Smooth muscle cell of the brain vasculature (primary cell): ENCODE measurements at places on chromosomes 16 and 17.

DNA sequence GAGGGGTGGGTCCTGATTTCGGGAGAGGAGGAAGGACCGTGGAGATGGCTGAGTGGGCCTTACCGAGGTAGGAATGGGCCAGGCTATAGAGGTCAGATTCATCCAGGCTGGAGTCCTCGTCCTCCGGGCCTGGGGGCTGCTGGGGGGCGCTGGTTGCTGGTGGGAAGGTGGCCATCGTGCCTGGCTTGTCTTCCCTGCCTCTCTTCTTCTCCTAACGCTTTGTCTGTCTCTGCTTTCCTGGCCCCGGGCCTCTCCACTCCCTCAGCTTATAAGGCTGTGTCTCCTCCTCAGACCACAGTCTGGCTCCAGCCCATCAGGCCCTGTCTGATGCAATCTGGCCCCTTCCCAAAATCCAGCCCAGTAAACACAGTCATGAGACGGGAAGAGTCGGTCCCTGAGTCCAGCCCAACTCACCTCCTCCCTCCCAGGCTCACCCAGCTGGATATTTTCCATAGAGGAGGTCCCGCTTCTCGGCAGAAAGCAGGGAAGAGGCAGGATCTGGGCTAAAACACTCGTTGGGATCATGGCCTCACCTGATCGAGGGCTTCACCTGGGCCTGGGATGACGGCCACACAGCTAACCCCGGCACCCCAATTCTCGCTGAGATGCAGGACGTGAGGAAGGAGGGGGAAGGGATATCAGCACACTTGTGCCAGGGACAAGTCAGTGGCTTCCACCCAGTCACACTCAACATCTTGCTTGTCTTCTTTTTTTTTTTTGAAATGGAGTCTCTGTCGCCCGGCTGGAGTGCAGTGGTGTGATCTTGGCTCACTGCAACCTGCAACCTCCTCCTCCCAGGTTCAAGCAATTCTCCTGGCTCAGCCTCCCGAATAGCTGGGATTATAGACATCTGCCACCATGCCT, at the start of gene NUPR1:
Gene NUPR1 (minus strand): TSS at position 242 of the 864 bp plus-strand sequence. CDS start 67 bp downstream, at position 175.
- DNase-seq = peak; percentile 55

GRCh38 chr17:74604200-74604599, 12.1 kb upstream of the CD300LD start:
- DNase-seq = no peak

DNA sequence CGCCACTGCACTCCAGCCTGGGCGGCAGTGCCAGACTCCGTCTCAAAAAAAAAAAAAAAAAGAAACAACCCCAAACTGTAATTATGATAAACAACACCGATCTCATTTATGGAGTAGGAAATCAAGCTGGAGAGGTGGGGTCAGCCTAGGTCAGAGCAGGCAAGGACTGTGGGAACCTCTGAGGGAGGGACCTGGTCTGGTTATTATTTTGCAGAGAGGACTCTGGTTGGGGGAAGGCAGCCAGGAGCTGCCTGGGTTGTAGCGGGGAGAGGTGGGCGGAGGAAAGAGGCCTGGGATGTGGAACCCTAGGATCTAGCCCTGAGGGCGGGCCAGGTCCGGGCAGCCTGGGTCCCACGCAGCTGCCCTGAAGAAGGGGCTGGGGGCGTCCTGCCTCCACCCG, 10.9 kb upstream of the HS3ST6 start:
- DNase-seq = no peak

DNA sequence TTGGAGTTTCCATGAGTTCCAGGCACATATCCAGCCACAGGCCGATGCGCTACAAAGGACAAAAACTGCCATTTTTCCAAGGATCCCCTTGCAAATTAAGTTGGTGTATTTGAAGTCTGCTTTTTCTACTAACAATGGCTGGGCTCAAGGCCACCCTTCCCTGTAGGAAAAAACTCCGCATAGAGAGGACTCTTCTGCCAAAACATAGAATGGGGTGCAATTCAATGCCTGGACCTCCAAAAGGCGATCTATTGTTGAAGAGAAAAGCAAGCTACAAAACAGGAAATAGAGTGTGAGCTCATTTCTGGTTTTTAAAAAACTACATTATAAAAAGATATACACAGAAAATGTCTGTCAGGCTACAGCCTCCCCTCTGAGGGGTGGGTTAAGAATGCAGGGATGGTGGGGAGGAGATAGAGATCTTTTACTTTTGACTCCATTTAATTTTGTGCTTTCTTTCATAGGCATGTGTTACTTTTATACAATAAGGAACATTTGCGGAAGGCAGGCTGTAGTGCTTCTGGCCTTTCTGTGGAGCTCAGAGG, 22.9 kb upstream of the PRSS54 start:
- DNase-seq = no peak

DNA sequence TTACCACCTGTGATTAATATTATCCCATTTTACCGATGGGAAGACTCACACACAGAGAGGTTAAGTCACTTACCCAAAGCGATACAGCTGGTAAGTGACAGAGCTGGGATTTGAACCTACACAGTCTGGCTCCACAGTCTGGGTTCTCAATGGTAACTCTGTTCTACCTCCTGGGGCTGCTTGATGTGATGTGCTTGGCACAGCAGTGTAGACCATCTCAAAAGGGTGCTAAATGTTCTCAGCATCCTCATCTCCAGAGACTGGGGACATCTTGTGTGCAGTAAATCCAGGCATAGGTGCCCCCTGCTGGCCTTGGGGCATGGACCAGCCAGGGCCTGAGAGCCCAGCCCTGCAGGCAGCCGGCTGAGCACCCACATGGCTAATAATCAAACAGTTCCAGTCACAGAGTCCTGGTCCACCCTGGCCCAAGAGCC, 15.4 kb upstream of the KATNB1 start:
- no peak for DNase-seq

- no peak for DNase-seq
Observed at GRCh38 chr16:74111456-74111982, 185.1 kb upstream of the PSMD7 start.

DNA sequence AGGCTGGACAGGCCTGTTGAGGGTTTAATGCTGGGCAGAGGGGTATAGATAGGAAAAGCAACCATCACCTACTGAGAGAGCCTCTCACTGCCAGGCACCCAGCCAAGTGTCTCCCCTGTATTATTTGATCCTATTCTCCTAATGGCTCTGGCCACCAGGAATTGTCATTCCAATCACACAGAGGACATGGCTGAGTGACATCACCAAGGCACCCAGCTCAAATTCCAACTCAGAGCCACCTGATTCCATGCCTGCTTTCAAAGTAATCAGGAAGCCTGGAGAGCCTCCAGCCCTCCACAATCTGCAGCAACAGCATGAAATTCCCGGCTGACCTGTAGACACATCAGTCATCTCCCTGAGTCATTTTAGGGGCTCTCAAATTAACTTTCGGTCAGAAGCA, 368.9 kb upstream of the C16orf82 start:
- no peak for DNase-seq

DNA sequence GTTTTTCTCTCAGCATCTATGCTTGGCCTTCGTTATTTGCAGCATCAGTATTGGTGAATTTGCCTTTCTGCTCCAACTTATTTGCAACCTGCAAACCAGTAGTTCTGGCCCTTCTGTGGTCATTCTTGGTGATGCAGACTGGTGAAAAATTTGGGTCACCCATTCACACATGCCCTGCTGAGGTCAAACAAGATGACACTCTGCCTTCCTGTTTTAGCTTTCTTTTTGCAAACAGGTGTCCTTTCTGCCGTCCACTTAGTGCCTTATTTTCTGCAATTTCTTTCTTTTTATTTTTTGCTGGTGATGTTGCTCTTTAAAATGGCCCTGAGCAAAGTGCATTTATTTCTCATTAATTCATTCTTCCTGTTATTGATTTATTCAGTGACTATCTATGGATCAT, 31.3 kb downstream of the PLCG2 start:
- DNase-seq = no peak

GRCh38 chr16:88628512-88628974, 9.8 kb upstream of the IL17C start:
- no peak for DNase-seq

DNA sequence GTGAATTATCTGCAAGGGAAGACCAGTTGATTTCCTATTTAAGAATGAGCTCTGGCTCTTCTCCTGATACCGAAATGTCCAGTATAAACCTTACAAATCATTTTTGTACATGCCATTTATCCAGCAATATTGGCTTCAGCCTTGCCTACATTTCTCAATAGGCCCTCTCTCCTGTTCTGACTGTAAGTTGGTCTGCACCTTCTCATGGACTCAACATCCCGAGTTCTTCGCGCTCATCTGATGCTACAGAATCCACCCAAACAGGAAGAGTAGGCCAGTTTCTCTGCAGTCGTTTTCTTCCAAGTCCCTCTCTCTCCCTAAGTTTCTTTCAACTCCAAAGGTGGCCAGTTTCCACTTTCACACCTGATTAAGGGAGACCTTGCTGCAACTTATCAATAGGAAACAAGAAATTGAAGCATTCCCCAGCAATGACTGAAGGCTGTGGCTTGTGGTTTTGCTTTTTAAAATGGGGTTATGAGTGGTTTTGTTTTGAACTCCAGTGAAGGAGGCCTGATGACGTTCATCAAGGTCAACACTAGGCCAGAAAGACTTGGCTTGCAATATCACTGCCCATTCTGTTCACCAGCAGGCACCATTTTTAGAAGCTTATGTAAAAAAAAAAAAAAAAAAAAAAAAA, 383.0 kb downstream of the MAF start:
- DNase-seq = no peak

- no peak for DNase-seq
Observed at GRCh38 chr17:17667231-17667630, 14.0 kb upstream of the RAI1 start.

DNA sequence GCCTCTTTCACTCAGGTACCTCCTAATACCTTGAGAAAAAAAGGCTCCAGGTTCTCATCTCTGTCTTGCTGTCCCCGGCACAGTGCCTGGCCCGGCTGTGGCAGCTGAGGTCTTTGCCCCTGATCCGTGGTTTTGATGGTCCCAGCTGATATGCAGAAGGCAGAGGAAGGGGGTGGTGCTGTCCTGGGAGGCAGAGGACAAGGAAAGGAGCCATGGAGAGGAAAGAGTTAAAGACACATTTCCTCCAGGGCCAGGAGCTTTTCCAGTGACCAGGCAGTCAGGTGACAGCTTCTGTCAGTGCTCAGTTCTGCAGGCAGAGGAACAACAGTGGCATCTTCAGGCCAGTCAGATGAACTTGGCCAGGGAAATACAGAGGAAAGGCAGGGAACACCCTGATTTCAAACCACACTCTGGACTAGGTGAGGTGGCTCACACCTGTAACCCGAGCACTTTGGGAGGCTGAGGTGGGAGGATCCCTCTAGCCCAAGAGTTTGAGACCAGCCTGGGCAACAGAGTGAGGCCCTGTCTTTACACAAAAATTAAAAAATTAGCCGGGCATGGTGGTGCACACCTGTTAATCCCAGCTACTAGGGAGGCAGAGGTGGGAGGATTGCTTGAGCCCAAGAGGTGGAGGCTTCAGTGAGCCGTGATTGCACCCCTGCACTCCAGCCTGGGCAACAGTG, 3.3 kb upstream of the COG1 start:
- DNase-seq = no peak

GRCh38 chr17:19978805-19979211, 1.2 kb upstream of the AKAP10 start:
- no peak for DNase-seq

DNA sequence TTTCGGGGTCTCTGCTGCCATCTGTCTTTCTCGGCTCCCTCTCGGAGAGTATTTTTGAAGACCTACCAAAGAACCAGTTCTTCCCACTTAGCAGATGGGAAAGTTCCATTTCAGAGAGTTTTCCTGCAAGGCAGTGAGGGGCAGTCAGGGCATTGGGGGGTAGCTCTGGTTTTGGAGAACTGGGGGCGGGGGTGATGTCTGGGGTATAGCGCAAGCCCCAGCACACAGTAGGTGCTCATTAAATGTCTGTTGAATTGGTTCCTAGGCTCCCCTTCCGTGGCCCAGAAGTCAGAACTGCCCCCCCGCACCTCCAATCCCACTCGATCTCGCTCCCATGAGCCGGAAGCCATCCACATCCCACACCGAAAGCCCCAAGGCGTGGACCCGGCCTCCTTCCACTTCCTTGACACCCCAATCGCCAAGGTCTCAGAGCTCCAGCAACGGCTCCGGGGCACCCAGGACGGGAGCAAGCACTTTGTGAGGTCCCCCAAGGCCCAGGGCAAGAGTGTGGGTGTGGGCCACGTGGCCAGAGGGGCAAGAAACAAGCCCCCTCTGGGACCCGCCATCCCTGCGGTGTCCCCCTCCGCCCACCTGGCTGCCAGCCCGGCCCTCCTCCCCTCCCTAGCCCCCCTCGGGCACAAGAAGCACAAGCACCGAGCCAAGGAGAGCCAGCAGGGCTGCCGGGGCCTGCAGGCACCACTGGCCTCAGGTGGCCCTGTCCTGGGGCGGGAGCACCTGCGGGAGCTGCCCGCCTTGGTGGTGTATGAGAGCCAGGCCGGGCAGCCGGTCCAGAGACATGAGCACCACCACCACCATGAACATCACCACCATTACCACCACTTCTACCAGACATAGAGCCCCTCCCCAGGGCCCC, 47.9 kb downstream of the SNX20 start:
- DNase-seq = no peak

GRCh38 chr16:55475919-55476318, 3.1 kb upstream of the MMP2 start:
- DNase-seq = no peak

DNA sequence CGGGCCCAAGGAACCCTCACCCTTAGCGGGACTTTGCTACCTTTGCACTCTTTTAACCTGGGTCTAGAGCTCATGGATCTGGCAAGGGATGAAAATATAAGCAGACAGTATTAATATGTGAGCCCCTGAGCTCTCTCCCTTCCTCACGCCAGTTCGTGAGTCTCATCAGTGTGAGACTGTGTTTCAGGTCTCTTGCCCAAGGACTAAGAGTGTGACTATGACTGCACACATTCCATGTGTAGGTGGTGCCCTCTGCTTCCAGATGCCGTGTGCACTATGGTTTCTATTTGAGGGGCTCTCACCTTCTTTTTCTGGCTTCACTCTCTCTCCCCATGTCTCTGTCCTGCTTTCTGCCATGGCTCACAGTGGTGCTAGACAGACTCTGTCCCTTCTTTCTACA, 40.5 kb downstream of the DHRS7B start:
- no peak for DNase-seq

GRCh38 chr17:82214012-82214628, 1.5 kb upstream of the CCDC57 start:
- DNase-seq = no peak

- DNase-seq = no peak
Observed at GRCh38 chr16:57740423-57741071, 5.0 kb downstream of the KATNB1 start.

DNA sequence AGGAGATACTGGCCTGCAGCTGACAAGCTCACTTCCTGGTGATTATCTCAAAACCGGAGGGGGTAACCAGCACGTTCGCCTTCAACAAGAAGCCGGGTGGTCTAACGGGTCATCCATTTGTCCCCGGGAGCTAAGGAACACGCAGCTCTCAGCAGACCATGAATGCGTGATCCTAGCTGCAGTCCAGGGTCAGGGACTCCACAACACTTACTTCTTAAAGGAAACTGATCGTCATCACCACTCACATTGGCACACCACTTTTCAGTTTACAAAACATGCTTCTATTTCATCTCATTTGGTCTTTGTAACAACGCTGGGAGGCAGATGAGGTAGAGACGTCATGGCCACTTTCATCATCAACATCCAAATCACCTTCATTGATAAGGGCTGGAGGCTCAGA, 25.2 kb downstream of the COTL1 start:
- no peak for DNase-seq
